ENCODE measurements at places on chromosomes 12 and 14.

DNA sequence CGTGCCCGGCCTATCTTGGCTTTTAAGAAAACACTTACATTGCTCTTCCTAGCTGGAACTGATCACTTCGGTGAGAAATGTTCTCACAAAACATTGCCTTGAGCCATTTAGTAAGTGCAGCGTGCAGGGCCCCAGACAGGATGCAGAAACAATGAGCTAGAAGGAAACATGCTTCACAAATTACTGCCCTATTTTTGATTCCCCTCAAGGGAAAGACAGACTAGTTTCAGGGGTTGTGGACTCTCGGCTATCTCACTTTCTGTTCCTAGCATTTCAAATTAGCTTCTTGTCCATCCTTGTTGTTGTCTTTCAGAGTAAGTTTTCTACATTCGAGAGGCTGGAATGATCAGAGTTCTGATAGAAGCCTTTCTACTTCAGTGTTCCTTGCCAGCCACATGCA is 21.6 kb downstream of the TGFB3 start:
- DNase-seq: no peak

DNA sequence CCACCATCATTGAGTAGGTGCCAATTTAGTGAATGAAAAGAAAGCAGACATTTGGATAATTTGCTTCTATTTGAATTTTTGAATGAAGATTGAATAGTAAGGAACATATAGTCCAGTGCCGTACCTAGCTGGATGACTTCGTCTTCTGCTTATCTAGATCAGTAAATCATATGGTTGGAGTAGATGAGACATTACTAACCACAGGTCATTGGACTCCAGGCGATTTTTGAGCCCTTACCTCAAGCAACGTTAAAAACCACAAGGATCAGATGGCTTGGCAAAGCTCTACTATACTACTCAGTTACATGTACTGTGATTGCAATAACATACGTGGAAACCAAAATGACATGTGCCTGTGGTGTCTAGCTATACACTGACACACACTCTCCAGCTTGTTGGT is 1.7 kb upstream of the SPATS2 start:
- DNase-seq: no peak

- no peak for DNase-seq
Measured at GRCh38 chr12:93699271-93700145, 22.3 kb downstream of the CRADD start.

GRCh38 chr12:116717466-116718437 is 20.1 kb downstream of the SPRING1 start:
- DNase-seq: no peak

DNA sequence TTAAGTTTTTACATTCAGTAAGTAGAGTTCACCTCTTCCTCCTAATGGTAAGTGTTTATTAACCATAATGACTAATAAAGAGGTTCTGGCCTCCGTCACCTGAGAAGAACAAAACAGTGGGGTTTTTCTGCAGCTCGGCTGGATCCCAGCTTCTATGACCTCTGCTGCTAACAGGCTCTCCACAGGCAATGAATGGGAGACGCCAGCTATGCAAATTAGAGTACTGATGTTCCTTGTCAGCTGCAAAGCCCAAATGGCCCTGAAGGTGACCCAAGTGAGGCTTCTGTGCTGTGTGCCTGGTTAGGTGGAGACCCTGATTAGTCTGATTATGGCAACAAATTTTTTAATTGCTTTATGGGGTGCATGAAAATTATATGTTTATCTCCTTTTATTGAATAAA is 218.1 kb downstream of the APAF1 start:
- no peak for DNase-seq

DNA sequence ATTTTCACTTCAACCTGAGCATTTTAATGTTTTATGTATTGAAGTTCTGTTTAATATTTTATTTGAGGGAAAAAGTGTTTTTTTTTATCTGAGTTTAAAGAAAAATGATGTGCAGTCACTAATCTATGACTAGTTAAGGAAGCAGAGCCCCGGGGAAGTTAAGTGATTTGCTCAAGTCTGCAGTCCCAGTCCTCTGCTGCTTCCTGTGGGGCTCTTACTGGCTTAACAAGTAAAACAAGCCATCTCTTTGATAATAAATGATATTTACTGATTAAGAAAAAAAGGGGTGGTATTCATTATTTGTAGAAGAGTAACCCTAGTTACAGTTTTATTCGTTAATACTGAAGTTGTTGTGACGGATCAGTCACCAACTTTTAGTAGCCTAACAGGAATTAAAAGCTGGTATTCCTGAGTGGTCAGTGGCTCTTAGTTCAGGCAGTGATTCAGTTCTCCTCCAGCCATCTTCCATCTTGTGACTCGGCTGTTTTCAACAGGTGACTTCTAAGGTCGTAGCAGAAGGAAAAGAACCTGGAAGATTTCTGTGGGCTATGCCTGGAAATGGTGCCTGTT is 21.7 kb downstream of the BICDL1 start:
- DNase-seq: no peak

GRCh38 chr12:38156497-38157245 is 159.9 kb upstream of the ALG10B start:
- no peak for DNase-seq

DNA sequence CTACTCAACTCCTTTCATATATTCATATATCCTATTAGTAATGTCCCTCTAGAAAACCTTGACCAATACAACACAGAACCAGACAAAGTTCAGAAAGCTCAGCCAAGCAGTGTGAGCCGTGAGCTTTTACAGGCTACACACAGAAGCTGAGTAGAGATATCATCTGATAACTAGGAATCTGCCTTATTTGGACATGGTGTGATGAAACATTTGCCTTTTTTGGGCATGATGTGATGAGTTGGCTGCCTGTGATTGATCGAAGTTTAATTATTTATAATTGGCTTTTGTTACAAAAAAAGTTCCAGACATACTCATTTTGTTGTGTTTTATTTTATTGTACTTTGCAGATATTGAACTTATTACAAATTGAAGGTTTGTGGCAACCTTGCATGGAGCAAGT is 46.6 kb downstream of the TESPA1 start:
- no peak for DNase-seq

Data from activated naive CD4-positive, alpha-beta T cell (primary cell).